AG20443 (cell line): ENCODE measurements at places on chromosomes 2 and 18.

DNA sequence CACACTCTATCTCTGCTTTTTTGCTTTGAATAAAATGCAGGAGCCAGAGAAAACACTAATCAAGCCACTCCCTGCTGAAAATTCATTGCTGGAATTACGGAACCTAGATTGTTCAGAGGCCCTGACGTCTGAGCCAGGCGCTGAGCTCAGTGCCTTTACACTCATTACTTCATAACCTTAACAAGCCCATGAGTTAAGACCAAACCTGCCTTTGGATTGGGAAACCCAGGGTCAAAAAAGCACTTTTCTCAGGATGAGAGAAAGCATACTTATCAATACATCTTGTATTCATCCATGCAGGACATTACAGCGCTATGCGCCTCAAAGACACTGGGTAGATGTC, 762 bp downstream of the INO80C start:
- peak; percentile 46 for DNase-seq

- no peak for DNase-seq
These were observed 49.5 kb downstream of the ATIC start for GRCh38 chr2:215361211-215361875.

GRCh38 chr2:227095346-227095745, 68.7 kb downstream of the COL4A4 start:
- DNase-seq, result no peak

DNA sequence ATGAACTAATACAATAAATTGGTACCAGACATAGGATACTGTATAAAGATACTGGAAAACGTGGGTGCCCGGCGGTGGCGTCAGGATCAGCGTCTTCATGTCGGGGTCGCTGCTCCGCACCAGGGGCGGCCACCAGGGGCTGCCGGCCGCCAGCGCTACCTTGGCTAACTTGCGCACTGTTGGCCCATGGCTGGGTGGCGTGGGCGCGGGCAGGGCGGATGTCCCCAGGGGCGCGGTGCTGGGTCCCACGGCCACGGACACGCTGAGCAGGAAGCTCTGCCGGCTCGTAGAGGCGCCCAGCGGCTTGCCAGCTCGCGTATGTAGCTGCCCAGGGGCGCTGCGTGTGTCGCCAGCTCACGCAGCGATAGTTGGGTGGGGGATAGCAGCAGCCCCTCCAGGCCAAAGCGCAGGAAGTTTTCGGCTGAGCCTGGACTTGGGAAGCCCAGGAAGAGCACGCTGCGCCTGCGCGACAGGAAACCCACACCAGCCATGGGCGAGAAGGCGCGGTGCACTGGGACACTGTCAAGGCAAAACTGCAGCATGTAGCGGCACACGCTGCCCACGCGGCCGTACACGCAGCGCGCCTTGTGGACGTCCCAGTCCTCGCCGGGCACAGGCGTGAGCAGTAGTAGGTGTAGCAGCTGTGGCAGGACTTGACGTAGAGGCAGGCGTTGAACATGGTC, 299.9 kb downstream of the CCDC74A start:
- peak; percentile 2 for DNase-seq

DNA sequence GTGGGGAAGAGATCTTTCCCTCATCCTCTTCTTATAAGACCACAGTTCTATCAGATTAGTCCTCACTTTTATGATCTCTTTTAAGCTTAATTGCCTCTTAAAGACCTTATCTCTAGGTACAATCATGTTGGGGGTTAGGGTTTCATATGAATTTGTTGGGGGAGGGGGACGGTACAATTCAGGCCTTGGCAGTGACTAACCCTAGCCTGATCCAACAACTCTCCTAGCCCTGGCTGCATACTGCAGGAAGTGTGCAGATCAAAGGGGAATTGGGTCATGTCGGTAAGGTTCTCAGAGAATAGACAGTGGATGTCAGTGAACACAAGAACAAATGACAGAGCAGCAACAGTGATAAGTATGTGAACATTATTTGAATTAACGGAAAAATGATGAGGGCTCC, 16.4 kb downstream of the CAPN13 start:
- no peak for DNase-seq

DNA sequence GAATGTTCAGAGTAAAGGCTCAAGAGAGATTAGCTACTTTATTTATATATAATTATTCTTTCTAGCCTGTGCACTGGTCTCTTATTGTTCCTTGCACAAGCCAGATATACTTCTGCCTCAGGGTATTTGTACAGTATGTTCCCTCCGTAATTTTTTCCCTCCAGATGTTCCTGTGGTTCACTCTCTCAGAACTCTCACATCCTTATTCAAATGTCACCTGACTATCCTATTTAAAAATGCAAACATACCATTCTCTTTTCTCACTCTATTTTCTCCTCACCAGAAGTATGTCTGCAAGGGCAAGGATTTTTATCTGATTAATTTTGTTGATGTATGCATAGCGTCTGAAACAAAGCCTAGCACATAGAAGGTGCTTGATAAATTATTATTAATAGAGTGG, 64.0 kb upstream of the CERS6 start:
- no peak for DNase-seq

DNA sequence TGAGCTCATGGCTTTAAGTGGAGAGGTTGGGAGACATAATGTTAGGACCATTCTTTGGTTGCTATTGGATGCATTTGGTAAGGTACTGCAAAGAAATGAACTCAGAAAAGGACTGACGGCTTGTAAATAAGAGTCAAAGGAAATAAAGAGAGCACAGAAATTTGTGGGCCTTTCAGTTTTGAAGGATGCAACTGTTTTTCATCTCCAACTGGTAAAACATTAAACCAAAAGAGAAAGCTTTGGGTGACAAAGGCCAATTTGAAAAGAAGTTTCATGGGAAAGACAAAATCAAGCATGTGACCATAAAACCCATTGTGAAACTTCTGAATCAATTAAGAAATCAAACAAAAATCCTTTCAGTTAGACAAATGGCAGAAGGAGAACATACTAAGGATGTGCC, 77.8 kb upstream of the SPOPL start:
- no peak for DNase-seq

DNA sequence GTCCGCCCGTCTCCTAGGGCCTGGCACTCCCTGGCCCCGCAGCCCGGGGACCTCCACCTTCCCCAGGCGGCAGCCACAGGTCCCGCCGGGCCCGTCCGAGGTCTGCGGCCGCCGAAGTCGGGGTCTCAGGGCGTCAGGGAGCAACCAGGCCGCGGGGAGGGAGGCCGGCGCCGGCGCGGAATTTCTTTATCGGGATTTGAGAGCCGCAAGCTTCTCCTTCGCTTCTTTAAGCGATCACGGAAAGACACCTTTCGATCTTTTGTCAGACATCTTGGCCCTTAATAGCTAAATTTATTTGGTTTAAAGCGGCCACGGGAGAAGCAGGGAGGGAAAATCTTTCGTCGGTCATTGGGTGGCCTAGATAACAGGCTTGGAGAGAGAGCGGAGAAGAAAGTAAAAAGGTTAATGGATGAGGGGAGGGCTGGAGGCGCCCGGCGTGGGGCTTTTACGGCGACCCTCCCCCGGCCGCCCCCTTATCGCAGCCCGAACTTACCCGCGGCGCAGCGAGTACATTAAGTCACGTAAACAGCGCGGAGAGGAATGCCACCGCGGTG, 4.3 kb upstream of the GATA6 start:
- DNase-seq, result no peak

- no peak for DNase-seq
These were observed 191.8 kb downstream of the KCNH7 start for GRCh38 chr2:162646794-162647193.

GRCh38 chr2:100978582-100979191, 23.4 kb upstream of the RPL31 start:
- no peak for DNase-seq

DNA sequence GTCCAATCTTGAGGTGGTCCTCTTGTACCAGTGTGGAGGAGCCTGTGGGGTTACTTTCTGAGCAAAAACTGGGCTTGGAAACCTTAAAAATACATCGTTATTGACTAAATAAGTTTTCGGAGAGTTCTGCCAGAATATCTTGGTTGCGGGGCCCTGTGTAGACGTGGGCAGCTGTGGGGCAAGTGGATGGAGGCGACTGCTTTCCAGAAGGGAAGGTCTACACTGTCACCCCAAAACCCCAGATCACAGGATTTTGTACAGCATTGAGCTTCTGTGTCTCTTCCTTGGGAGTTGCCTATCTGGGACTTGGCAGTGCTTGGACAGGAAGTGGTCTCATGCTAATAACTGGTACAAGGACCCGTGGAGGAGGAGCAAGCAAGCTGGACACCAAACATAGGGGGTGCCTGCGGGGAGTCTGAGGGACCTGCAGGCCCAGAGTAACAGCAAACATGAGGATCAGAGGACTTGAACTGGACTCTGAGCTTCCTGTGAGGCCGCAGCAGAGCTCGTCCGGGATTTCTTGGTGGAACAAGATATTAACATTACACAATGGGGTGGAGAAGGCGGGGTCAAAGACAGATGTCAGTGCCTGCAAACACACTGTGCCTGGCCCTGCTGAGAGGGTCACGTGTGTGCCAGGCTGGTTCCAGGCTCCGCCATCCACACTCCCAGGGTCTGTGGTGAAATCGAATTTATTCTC, 48.0 kb upstream of the CTLA4 start:
- DNase-seq, result peak; percentile 41

DNA sequence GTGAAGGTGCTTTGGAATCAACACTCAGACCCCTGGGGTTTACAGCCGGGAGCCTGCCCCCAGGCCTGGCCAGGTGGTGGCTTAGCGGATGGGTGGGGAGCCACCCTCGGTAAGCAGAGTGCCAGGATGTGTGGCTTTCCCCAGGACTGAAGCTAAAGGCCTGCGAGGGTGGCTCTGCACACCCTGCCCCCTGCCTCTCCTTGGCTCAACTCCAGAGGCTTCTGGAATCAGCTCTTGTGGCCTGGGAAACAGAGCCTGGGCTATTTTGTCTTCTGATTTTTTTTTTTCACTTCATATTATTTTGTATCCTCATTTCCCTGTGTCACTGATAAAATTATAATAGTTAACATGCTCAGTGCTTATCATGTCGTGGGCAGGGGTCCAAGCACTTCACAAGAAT, 79.8 kb downstream of the RHOB start:
- DNase-seq, result no peak

- peak; percentile 42 for DNase-seq
These were observed 45.4 kb downstream of the RASGRP3 start for GRCh38 chr2:33521791-33522281.

- DNase-seq, result no peak
These were observed 89.6 kb upstream of the MAP3K20 start for GRCh38 chr2:172986040-172986439.

DNA sequence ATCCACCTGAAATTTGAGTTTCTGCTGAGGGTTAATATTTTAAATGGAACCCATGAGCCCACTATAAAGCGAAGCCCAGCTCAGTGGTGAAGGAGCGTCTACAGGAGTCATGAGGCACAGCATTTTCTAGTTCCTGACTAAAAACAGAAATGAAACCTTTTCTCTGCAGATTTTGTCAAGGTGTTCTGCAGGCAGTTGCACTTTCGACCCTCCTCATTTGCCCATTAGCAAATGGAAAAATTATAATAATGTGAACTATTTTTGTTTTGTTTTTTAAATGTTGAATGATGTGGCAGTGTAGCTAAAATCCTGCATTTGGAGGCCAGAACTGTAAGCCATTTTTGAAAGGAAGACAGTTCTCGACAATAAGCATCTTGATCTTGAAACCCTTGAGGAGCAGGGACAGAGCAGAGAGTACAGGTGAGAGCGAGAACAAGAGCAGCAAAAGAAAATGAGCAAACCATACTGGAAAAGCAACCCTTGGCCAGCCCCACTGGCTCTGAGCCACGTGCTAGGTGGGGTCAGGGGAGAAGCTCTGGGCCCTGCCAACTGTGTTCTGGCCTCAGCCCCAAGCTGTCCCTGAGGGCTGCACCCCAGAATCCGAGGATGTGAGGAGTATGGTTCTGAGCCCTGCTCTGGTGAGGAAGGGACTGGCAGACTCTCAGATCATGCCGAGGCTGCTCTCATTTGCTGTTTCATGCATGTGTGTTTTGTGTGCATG, 26.4 kb upstream of the COPS8 start:
- no peak for DNase-seq

DNA sequence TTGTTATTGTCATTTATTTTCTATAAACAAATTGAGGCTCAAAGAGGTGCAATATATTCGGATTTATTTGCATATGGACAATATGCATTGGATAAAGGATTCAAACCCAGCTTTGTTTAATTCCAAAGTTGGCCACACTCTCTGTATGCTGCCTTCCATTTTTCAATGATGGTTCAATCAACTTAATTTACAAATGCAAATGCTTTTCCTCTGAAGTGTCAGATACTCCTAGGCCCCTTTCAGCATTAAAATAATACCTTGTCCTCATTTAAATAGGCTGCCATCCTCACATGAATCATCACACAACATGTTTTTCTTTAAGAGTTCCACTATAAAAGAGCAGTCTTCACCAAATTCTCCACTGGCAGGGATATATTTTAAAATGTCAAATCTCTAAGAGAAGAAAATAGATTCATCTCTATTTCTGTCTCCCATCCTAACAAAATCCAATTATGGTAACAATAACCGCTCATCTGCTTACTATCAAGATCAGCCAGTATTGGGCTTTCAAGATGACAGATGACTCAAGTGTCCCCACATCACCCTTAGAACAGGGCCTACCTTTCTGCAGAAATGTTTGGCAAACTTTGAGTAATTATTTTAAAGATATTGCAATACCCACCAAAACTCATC, 114.8 kb downstream of the SCG2 start:
- DNase-seq, result no peak

- no peak for DNase-seq
These were observed 81.9 kb downstream of the DGKD start for GRCh38 chr2:233436191-233436581.

DNA sequence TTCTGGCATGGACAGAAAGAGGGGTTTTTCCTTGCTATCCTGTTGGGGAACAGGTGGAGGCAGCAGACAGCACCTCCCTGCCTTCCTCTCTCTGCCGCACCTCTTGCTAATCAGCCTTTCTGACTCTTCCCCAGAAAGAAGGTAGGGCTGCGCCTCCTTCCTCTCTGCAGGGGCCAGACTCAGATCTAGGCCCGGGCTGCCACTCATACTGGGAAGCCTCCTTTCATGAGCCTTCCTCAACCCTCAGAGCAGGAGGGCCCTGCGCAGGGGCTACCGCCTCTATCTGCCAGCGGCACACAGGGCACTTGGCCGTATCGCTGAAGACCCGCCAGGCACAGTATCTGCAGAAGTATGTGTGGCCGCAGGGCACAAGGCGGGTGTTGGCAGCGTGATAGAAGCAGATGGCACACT, 7.1 kb downstream of the NEURL3 start:
- DNase-seq, result no peak

DNA sequence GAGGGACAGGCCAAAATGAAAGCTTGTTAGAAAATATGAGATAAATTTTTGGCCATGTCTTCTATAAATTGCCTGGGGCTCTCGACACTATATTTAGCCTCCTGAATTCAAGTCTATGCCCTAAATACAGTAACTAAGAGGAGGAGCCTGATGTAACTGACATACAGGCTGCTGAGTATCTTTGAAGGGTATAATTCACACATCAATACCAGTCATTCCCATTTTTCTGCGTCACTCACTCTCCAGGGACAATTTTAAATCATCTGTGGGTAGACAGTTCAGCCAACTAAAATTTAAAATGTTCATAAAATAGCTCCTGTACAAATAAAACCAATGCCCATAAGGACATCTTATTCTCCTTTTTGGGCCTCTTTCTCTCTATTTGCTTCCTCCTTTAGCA, 105.9 kb downstream of the AP1S3 start:
- no peak for DNase-seq
